NCI-H748 treated with DMSO at 0.1 percent for 48 hours (cell line): ENCODE measurements at places on chromosomes 16 and 17.

DNA sequence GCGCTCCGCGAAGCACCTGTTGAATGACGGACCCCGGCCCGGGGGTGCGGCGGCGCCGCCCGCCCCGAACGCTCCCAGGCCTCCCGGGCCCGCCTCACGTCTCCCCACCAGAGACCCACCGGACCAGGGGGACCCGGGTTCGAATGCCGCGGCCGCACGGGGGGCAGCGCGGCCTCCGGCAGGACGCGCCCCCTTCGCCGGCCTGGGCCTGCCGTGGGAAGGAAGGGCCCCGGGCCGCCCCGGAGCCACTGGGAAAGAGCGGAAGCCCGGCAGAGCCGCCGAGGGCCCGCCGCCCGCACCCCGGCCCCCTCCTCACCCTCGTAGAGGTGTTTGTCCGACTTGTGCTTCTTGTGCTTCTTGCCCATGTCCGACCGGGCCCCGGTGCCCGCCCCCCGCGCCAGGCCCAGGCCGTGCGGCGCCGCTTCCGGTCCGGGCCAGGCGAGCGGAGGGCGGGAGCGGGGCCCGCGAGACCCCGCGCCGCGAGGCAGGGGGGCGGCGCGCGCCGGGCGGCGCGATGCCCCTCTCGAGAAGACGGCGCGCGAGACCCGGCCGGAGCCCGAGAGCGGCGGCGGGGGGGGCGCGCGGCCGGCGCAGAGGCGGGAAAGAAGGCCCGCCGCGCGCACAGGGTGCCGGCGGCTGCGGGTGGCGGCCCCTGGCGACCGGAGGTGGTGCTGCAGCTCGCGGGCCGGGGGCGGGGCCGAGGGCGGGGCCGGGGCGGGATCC lies at the start of gene BRD7:
TSS of gene BRD7 (minus strand) at position 579 of the 723 bp plus-strand sequence. CDS start at position 365, 214 bp downstream.
- no peak for DNase-seq

DNA sequence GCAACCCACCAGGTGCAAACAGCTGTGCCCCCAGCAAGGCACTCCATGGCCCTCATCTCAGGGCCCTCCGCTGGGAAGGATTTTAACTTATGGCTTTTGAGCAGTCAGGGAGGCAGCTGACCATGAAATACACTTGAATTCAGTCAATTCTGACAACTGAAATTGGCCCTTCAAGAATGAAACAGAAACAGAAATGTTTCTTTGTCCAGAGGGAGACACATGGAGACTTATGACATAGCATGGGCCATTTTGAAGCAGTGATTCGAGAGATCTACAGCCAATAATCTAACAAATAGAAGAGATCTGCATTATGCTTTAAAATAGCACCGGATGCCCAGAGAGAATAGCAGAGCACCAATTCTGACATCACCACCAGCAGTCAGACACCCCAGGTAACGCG lies 7.5 kb downstream of the CACNG1 start:
- DNase-seq = no peak

DNA sequence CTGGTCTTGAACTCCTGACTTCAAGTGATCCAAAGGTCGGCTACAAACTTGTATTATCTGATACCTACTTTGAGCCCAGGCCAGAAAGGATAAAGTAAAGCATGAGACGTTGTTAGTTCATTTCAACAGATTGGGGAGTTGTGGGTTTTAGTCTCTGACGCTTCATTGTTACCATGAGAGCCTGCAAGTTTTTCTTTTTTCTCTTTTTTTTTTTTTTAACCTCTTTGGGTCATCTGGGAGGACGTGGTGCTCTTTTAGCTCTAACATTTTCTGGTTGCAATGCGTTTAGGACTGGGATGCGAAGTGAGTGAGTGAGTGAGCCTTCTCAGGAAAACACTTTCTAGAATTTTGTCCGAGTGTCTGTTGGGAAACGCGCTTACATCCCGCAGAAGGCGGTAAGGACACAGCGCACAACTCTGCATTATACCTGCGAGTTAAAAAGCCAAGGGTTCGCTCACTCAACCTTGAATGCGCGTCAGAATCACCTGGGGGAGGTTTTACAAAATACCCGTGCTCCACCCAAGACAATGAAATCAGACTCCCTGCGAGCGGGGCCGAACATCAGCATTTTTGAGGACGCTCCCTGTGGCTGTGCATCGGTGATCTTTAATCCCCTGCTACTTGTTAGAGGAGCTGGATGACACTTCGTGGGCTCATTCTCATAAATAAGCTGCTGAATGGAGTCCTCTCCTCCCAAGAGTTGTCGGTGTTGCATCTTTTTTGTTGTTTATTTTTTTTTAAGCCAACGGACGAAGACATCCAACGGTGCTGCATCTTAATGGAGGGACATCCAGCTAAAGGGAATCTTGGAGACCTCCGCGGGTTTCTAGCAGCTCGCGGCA lies 629 bp upstream of the RNF135 start:
- no peak for DNase-seq

- DNase-seq = no peak
Measured at GRCh38 chr17:49508866-49509587, 13.9 kb downstream of the NGFR start.

DNA sequence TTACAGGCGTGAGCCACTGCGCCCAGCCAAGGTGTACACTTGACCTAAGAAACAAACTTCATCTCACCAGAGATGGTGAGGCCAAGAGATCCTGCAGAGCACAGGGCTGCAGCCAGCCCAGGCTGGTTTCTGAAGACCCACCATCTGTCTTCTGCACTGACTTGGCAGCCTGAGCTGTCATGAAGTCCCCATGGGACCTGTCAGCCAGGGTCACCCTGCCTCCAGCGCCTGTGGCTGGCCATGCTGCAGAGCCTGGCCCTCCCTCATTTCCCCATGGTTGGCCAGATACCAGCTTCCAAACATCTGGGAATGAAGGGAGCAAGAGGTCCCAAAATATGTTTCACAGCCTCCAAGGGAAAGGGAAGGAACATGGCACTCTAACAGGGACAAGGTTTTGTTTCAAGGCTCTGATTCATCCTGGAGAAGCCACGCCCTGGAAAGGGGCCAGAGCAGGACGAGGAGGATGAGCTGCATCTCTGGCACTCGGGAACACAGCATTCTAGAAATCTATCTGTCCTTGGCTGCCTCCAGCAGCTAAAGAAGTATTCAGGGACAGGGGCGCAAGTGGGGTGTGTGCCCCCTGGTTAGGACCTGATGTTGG lies 45.3 kb downstream of the DDX19A start:
- DNase-seq = no peak
